Left colon (tissue), 2 donors: ENCODE measurements at places on chromosomes 1 and 21. TPM values are rescaled to one million over a fixed set of nuclear protein-coding genes. Genes with fewer than 3 reads are reported as not detected.

The SPATA46 gene
- not detected for total RNA-seq

The RBP7 gene
- 2.4 TPM for total RNA-seq

The ANGPTL3 gene
- not detected for total RNA-seq

The SLAMF1 gene
- 2.0 TPM for total RNA-seq

The PTCH2 gene
- total RNA-seq: 0.47 TPM

The CRP gene
- not detected for total RNA-seq

The IFFO2 gene
- 5.4 TPM for total RNA-seq

The AK5 gene
- total RNA-seq: 0.36 TPM

The TDRD10 gene
- total RNA-seq: 0.70 TPM

The TADA1 gene
- 9.5 TPM for total RNA-seq

The AKR7A3 gene
- total RNA-seq: 94.3 TPM

The FAM72C gene
- not detected for total RNA-seq

The HOOK1 gene
- 62.5 TPM for total RNA-seq

The TTC22 gene
- total RNA-seq: 88.7 TPM

The ZYG11A gene
- total RNA-seq: 0.12 TPM

The HSD11B1 gene
- total RNA-seq: 0.61 TPM

The PIGK gene
- total RNA-seq: 19.1 TPM

The RAVER2 gene
- total RNA-seq: 58.0 TPM
